NCI-H460 (cell line): ENCODE measurements at places on chromosomes 5 and 9.

- DNase-seq: peak; percentile 61
Observed at GRCh38 chr5:132272311-132273210, 15.1 kb downstream of the PDLIM4 start.

GRCh38 chr5:92956886-92957285 is 624.1 kb downstream of the NR2F1-AS1 start:
- DNase-seq: no peak

DNA sequence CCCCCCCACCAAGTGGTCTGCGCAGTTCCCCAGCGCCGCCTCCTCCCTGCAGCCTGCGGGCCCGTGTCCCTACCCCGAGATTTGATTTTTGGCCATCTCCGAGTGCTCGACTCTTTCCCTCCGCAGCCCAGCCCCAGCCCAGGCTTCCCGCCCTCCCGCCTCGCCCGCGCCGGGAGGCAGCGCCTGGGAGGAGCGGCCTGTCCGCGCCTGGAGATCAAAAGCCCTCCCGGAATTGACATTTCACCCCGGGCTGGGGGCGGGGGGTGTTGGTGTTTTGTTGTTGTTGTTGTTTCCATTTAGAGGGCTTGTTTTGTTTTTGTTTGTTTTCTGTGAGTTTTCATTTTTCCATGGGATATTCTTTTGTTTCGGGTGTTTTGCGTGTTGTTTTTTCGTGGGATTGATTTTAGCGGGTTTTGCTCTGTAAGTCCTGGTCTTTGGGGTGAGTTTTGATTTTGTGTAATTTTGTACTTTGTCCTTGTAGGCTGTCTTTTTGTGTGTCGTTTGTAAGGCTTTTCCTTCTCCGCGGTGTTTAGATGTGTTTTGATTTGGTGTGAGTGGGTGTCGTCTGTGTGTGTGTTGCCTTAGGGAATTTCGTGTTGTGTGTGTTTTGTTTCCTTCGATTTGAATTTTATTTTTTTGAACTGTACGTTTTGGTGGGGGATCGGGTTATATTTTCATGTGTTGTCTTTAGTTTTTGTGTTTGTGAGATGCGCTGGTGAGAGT is 1.7 kb upstream of the PAX5 start:
- no peak for DNase-seq

GRCh38 chr5:116731432-116731831 is 156.8 kb upstream of the SEMA6A start:
- DNase-seq: no peak

DNA sequence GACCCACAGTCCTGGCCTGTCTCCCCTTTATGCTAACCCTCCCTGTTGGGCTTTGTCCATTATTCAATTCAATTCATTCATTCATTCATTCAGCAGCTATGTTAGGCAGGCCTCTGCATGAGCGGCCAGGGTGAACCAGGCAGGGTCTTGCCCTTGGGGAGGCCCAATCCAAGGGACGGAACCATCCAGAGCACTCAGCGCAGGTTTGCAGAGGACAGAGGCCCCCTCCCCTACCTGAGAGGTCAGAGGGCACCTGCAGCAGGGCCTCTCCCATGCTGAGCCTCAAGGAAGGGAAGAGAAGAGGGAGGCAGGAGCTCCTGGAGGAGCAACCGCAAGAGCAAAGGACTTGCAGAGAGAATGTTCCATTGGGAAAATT is 61.4 kb downstream of the C9orf50 start:
- no peak for DNase-seq

GRCh38 chr9:77127071-77127470 is 50.3 kb upstream of the VPS13A start:
- no peak for DNase-seq

- DNase-seq: no peak
Observed at GRCh38 chr9:132201139-132201538, 39.3 kb downstream of the NTNG2 start.

- no peak for DNase-seq
Observed at GRCh38 chr5:76269932-76270610, 133.0 kb upstream of the IQGAP2 start.

DNA sequence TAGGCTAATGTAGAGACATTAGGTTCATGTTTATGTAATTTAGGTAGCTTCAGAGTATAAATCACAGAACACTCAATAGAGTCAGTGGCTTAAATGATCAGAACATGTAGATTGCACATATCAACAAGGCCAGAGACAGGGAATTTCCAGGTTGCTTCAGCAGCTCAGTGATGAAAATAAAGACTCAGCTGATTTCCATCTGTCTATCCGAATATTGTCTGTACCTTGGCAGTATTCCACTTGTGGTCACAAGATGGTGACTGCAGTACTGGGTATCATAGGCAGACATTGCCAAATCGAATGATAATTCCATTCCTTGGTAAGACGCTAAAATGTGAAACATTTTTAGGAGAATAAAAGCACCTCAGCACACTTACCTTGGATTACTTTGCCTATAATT is 702.2 kb downstream of the MAT2B start:
- no peak for DNase-seq

DNA sequence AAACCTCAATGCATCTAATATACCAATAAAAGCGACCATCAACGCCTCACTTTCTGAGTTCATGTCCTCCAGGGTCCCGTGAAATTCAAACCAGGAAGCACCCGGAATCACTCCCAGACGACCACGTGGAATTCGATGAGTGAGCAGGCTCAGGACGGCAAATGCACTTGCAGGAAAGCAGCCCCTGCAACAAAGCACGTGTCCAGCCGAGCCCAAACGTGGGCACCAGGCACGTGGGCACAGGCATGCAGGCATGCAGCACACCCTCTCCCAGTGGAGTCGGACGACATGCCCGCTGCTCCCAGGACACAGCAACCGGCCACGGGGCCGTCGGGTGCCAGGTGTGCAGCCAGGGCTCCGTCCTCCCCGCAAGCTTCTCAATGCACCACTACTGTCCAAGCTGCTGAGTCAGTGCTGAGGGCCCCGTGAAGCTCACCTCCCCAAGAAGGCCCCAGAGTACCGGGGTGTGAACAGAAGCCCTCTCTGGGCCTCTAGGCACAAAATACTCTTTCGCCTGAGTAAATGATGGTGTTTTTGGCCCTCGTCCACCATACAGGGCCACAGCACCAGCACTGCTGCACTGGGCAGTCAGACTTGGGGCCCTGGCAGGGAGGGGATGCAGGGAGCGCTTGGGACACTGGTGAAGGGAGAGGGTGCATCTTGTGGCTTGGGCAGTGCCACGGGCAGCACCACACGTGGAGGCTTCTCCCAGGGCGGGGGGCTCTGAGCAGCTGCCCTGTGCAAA is 87.6 kb downstream of the VAV2 start:
- no peak for DNase-seq

DNA sequence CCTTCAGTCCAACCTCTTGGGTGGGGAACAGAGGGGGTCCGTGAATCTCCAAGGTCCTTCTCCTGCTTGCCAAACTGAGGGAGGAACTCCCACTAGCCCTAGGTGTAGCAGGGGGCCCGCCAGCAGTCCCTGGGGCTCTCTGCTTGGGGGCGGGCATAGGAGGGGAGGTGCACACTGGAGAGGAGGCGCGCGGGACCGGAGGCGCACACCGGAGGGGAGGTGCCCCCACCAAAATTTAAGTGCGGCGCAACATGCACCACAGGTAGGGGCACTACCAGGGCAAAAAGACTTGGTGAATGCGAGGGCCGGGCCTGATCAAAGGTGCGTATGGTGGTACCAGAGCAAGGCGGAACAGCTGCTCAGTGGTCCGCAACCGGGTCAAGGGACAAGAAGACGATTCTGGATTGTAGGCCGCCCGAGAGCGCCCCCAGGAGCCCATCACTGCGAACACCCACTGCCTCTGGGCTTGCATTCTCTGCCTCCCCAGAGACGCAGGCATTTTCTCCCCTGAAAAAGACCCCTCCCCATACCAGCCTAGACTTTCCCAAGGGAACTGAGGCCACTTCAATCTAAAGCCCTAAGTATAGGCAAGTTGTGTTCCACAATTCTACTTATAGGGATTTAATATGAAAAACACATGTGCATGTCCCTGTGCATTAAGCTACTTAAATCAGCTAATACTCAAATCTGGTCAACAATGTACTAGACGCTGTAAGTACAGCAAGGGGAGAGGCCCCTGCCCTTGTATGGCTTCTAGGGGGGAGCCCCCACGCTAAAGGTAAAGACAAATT is 50.6 kb downstream of the TGFBI start:
- no peak for DNase-seq

DNA sequence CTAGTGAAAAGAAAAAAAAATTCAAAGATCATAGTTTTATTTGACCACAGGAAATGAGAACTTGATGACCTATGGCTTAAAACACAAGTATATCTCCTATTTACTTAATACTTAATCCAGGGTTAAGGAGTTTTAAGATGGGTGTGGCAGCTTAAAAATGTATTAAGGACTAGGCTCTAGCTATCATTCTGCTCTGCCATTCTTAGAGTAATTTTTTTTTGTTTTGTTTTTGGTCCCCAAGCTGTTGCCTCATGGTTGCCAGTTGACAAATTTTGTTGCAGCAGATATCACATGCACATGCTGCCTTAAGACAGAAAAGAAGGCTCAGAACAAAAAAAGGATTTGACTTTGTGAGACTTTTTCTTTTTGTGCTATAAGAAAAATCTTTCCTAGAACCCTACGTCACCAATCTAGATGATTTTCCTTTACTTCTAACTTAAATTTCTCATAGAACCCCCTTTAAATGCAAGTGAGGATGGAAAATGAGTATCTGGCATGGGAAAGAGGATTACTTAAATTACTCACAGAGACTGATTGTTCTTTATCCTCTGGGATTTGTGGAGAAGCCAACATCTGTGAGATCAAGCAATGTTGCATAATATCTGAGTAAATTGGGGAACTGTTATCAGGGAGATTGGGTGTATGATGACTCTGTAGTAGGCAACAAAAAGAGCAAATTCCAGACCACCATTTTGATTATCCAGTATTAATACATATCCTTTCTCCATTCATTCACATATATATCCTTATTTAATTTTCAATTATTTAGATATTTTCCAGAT is 364.7 kb upstream of the CD180 start:
- DNase-seq: no peak
